ENCODE measurements at places on chromosomes 2 and 18.

DNA sequence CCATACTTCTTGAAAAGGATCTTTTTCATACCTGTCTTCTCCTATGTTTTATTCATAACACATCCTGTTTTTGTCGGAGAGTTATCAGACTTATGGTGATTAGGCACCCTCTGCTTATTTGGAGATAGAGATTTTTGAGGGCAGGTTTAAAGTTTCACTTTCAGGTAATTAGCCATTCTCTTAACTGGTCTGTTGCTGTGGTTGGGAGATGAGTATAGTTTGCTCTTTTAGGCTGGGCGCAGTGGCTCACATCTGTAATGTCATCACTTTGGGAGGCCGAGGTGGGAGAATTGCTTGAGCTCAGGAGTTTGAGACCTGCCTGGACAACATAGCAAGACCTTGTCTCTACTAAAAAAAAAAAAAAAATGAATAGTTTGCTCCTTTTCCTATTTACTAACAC is 25.3 kb downstream of the SFTPB start:
- ATAC-seq: no peak

GRCh38 chr2:70094978-70095719 is 7.9 kb downstream of the PCBP1 start:
- ATAC-seq: peak; percentile 93

DNA sequence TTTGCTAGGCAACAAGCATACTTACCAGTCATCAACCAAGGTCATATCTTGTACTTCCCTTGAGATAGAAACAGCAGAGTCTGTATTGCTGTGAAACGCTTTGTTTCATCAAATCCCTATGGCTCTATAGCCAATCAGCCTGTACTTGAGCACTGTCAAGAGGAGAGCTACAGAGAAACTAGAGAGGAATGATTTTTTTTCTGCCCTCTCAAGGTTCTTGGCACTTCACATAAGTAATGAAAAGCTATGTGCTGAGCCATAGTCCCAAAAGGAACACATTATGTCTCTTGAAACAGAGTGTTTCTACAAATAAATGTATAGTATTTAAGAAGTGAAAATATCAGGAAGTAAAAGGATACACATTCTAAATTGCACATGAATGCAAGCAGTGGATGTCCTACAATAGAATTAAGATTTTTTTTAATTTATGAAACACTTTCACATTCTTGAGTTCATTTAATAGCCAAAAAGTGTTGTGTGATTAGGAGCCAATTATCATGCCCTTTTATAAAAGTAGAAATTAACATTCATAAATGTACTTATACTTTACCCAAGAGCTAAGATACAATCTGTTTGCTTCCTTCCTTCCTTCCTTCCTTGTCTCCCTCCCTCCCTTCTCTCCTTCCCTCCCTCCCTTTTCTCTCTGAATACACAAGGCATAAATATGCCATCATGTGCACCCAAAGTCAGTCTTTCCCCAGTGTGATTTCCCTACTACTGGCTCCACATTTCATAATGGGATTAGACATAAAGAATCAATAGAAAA is 131.8 kb downstream of the CSRNP3 start:
- ATAC-seq: no peak

DNA sequence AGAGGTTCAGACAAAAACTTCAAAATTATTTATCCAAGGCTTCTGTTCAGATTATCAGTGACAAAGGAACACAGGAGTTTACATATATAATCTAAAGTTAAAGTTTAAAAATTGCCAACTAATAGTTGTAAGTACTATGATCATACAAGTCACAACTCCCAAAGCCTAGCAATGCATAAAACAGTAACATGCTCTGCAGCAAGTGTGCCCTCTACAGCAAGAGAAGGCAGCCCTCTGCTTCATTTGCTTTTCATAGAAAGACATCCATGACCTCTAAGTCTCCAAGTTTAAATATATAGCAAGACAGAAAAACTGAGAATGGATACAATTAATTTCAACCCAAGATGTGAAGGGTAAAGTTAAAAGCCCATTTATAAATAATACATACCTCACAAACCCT is 13.3 kb downstream of the RAB1A start:
- no peak for ATAC-seq

DNA sequence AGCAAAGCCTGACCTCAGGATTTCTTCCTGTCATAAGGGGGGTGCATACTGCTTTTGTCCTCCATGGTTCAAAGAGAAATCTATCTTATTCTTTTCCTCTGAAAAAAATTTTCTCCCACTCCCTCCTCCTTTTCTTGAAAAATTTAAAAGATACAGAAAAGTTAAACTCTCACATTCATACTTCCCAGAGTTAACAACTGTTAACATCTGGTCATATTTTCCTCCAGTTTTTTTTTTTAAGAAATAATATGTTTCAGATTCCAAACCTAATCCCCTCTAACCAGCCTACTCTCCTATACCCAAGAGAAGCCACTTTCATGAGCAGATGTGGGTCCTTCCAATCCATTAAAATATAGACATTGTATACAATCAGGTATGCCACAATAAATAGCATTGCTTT is 378.9 kb upstream of the HNRNPA3 start:
- ATAC-seq: no peak

GRCh38 chr2:183390109-183390508 is 265.9 kb downstream of the NUP35 start:
- peak; percentile 31 for ATAC-seq

DNA sequence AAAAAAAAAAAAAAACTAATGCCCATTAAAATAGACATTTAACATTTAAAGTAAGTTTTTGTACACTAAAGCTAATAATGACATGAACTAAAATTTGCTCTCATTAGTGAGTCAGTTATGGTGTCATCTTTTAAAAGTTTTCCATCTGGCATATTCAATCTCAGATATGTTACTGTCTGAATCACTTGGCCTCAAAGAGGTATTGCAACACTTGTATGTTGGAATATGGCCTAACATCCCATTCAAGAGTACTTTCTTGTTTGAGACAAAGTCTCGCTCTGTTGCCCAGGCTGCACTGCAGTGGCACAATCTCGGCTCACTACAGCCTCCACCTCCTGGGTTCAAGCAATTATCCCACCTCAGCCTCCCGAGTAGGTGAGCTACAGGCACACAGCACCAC is 169.7 kb downstream of the TMEM163 start:
- no peak for ATAC-seq

GRCh38 chr2:58032016-58032763 is 14.4 kb upstream of the VRK2 start:
- ATAC-seq: peak; percentile 95

DNA sequence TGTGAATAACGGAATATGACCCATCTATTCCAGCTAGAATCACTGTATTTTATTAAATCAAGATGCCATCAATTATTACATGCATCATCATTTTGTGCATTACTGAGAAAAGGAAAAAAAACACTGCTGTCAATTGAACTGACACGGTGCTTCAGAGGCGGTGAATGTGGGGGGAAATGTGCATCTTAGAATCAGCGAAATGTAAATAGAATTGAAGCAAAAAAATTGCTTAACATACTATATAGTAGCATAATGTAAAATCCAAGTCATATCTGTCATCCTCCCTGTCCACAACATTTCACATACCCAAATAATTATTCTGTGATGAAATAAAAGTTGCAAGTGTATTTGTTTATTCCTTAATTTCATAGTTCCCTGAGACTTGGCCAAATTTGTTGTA is 84.6 kb downstream of the PRKRA start:
- no peak for ATAC-seq

DNA sequence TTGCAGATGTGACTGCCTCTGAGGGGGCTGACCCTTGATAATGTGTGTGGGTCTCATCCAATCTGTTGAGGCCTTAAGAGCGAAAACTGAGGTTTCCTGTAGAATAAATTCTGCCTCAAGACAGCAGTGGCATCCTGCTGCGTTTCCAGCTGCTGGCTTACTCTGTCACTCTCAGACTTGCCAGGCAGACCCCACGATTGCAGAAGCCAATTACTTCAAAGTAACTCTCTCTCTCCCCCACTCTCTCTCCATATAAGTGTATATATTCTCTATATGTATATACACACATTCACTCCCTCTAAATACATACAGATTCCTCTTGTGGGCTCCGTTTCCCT is 152.5 kb upstream of the ALKAL2 start:
- no peak for ATAC-seq

DNA sequence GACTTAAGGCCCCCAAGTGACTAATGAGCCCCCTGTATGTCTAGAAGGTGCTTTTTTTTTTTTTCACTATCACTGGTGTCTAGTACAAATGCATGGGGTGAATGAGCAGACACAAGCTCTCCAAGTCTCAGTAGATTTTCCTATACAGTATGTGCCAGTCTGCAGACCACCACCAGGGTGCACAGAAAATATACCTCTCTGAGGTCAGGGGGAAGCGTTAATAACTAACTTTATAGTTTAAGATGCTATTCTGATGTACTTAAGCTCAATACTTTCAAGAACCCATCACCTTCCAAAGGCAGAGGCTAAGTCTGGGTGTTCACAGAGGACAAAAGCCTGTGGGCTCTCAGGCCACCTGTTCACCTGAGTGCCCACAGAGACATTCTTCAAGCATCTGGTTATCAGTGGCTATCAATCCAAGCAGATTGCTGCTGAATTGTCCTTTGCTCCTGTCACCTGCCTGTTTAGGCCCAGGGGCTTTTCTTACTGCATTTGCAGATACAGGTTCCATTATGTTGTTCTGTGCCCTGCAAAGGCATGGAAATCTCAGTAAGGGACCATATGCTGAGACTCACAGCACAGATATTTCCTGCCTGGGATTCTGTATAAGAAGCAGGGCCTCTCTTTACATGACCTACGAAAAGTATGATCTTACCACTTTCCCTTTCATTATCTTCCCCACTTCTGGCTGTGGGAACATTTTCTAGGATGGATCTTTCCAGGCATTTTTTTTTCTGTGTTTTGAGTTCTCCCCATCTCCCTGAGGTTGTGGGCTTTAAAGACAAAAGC is 534.6 kb downstream of the TNS1 start:
- no peak for ATAC-seq

DNA sequence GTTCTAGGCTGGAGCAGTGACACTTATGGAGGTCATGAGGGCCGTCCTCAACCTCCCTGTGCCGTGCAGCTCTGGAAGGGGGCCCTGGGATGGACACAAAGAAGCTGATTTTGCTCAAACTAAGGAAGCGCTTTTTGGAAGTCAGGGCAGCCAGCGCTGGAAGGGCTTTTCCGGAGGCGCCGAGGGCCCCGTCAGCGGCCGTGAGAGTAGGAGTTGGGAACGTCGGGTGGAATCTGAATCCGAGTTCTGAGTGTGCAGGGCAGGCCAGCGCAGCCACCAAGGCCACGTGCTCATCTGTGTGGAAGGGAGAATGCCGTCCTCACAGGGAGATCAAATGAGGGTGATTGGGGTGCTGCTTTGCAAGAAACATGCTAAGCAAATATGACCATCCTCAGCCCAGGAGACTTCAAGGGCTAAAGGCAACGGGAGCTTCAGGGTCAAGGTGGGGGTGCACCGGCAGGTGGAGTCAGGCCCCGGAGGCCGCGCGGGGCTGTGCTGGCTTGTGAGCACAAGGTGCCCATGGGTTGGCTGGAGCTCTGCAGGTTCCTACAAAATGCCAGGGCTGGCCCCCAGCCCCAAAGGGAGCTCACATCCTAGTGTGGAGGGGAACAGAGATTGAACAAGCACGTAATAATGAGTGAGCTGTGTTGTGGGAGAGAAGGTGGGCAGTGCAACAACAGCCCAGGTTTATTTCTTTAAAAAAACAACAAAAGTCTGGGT is 70.4 kb upstream of the HPCAL1 start:
- no peak for ATAC-seq

DNA sequence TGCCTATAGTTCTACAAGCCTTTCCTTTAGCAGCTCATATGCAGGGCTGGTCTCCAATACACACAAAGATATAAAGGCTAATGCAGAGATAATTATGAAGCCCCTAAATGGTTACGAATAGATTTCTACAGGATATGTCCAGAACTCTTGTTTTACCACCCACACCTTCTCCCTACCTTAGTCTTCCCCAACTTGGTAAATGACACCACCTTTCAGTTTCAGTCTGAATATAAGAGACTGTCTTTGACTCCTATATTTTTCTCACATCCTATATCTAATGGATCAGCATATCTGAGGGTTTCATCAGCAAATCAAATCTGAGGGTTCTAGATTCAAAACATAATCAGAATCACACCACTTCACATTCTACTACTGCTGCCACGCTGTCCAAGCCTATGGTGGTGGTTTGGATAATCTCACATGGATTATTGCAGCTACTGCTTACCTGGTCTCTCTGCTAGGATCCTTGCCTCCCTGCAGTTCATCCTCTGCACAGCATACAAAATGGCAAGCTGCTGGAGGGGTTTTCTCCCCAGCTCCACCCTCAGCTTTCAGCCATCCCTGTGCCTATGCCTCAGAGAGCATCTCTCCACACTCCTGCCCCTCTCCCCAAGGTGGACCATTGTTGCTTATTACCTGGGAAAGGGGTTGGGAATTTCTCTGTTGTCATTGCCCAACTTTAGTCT is 178.0 kb upstream of the SPOPL start:
- peak; percentile 51 for ATAC-seq

Data from stimulated activated memory B cell treated with anti-CD40 and anti-IgM and Interleukin-4, amounts not matched to agents 10 μg/mL and 1 μg/mL and 100 μg/mL, for 72 hours (primary cell).